ENCODE measurements at places on chromosomes 2 and 18.

DNA sequence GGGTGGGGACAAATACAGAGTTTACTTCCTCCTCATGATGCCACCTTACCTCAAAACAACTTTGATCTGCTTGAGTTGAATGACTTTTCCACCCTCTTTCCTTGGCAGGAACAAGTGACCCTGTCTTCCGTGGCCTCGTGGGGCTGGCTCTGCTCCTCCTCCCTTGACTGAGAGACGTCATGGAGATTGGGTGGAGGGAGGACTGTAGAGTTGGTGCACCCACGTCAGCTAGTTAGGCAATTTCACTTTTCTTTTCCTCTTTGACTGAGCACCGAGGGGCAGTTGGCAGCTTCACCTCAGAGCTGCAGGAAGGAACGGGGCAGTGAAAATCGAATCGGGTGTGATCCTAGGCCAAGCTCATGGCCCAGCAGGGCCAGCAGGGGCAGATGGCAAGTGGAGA is at the start of gene SP140:
Gene SP140, plus strand, starts transcription at position 251 of the 400 bp plus-strand sequence. Its CDS starts 109 bp downstream, at position 360.
- no peak for DNase-seq

DNA sequence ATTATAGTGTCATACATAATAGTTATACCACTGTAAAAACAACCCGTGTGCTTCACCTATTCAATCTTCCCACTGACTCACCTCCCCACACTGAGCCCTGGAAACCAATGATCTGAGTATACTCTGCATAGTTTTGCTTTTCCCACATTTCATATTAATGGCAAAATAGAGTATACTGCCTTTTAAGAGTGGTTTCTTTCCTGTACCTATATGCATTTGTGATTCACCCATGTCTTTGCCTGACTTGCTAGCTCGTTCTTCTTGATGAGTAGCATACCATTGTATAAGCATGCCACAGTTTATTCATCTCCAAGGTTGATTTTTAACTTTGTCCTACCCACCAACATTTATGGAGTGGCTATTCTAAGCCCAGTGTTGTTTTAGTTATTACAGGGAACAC is 686.4 kb downstream of the PLCL1 start:
- no peak for DNase-seq

GRCh38 chr2:236036045-236036444 is 132.1 kb downstream of the GBX2 start:
- DNase-seq: no peak

DNA sequence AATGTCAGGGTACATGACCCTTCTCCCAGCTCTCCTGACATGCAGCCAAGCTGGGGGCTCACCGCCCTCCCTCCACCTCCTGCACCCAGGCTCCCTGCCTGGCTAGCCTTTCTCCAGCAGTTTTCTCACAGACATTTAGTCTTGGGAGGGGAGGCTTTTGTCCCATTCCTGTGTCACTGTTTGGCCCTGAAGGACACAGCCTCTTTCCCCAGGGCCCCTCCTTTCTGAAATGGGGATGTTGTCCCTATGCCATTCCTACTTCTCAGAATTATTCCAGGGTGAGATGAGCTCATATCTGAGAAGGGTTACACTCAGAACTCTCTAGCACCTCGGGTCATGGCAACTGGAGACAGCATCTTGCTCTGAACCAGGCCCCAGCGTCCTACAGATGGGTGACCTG is 47.3 kb upstream of the MRPL33 start:
- DNase-seq: no peak

DNA sequence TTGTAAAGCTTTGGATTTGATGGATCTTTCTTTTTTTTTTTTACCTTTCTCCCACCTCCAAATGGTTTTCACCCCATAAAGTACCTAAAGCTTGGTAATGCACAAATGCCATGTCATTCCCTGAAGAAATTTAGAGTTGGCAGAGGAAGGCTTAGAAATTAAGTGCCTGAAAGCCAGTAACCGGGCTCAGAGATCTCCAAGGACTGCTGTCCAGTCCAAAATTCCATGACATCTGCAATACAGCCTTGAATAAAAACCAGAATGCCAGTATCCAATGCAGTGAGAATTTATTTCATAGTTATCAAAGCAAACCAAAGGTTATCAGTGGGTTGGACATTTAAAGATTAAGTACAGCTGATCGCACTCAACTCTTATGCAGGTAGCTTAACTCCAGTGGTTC is 209.9 kb upstream of the RBBP8 start:
- DNase-seq: no peak

DNA sequence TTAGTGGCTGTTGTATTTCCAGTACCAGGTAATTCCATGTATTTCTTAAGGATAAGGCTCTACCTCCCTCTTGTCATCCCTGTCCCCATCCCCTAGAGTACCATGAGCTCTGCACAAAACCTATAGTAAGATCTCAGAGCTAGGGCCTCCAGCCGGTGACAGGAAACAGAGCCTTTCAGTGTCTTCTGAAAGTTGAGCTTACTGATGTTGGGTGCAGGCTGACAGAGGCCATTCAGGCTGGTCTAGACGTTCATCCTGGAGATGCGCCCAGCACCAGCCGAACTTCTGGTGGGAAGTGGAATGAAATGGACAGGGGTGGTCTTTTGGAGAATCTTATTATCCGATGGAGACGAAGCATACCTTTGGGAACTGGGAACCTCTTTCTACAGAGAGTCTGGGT is 16.7 kb upstream of the LYPD6B start:
- DNase-seq: no peak

DNA sequence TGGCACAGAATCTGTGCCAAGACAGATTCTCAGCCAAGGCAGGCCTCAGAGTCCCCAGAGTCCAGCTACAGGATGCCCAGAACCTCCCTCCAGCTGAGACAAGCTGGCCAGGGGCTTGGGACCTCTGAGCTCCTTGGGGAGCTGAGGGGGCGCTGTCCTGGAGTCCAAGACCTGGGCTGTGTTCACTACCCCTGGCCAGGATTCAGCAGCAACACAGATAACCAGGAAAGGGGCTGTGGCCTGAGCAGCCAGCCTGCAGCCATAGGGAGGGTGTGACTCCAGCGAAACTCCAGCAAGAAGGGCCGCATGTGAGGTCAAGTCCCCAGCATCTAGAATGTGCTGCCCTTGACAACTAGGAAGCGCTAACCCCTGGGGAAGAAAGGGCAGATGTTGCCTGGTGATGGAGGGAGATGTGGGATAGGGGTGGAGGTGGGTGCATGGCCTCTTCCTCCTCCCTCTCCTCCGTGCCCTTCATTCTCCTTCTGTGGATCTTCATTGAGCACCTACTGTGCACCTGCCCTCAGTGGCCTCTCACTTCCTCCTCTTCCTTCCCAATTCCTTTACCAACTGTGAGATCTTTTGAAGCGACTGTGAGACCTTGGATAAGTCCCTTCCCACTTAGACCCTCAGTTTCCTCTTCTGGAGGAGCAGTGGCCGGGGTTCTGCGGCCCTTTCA is 7.7 kb upstream of the ARID5A start:
- DNase-seq: no peak

DNA sequence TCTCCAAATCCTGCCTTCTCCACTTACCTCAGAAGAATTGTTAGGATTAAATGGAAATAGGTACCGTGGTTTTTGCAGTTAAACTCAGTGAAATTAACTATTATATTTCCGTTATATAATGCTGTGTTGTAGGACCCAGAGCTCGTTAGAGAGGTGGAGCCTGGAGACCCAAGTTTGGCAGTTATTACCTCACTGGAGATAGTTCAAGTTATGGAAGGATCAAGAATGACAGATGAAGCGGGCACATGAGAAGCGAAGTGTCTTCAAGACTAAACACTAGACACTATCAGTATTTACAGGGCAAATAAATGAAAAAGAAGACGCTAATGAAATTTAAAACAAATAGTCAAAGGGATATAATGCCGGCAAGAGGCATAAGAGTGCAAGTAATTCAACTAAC is 866 bp downstream of the CWC22 start:
- DNase-seq: no peak

GRCh38 chr2:189258616-189259365 is 79.2 kb upstream of the COL5A2 start:
- DNase-seq: no peak

- no peak for DNase-seq
These were observed 1675.9 kb upstream of the CELF4 start for GRCh38 chr18:39241534-39241933.

GRCh38 chr2:47360927-47361326 is 42.0 kb upstream of the MSH2 start:
- no peak for DNase-seq

GRCh38 chr2:104687147-104687546 is 166.8 kb upstream of the POU3F3 start:
- DNase-seq: no peak

GRCh38 chr2:121038891-121039616 is 245.9 kb downstream of the TFCP2L1 start:
- DNase-seq: no peak

GRCh38 chr18:8080092-8080491 is 513.0 kb downstream of the PTPRM start:
- DNase-seq: no peak

GRCh38 chr2:173644146-173644545 is 289.5 kb downstream of the CDCA7 start:
- DNase-seq: no peak

DNA sequence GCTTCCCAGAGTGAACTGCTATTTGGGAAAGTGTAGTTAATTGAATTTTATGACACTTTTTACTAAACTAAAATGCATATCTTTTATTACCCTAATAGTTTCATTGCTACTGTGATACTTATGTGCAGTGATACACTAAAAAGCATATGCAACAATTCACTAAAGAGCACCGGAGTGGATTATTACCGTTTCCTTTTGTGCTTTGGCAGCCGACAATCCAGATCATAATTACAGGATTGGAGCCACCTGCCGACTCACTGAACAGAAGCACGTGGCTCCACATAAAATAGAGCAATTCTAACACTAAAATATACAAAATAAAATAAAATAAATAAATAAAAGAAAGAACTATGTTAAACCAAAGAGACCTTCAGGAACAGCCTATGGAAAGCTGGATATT is 583.4 kb downstream of the NRXN1 start:
- DNase-seq: no peak

GRCh38 chr2:1227274-1227900 is 185.9 kb upstream of the TPO start:
- DNase-seq: no peak

DNA sequence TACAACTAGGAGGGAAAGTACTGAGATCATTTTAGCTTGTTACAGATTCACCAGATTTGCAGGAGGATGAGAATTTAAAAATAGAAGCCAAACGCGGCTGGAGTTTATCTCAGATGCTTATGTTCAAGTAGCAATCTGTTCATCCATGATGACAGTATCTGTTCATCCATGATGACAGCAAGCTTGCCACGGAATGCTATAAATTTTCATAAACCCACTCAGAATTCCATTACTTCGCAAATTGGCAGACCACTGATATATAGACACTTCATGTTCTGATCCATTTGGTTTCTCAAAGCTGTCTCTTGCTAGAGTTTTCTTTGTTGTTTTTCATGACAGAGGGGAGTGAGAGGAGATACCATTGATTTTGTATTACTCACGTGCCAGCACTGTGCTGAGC is 84.2 kb downstream of the GAREM1 start:
- DNase-seq: no peak

DNA sequence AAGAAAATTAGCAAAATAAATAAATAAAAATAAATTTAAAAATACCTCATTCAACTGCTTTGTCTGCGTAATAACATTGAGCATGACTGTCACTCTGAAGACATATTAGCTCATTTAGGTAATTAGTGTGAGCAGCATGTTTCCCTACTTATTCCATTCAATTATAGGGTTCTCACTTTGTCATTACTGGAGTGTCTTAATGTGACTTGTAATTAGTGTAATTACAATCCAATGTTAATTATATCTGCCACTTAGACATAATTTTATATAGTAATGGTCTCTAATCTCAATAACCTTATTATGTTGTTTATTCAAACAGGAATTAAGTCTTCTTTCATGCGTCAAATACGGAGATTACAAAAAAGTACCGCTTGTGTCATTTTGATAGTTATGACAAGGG is 893.9 kb upstream of the ACVR2A start:
- no peak for DNase-seq

DNA sequence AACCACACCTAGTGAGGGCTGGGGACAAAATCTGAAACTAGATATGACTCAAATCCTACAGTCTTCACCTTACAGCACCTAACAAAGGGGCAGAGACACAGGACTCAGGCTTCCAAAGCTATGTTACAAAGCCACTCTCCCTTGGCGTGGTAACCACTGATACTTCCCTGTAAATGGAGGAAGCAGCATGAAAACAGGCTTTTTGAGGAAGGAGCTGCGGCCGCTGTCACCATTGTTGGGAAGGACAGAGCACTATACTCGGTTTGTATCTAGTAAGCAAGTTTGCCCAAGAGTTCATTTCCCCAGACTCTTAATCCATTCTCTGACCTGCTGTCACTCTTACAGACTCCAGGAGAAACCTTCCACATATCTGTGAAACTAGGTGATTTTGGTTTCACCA is 60.3 kb downstream of the LONRF2 start:
- DNase-seq: no peak

DNA sequence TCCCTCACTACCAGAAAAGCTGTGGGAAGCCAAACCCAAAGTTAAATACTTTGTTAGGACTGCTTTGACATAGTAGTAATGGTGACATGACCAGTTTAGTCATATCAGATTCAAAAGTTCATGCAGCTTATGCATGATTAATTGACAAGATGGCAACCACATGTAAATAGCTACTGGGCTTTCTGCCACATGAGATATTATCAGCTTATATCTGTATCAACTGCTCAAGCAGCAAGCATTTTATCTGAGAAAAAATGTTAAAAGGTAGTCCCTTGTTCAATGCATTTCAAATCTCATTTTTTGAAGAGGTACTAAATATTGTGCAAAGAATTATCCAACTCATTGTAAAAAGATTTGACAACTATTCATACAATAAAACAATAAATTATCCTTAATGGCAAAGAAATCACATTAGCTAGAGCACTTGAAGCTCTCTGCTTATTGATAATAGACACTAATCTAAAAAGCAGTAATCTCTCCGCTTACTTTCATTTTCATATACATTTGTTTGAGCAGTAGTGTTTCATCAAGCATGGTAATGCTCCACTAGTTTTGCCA is 993.6 kb upstream of the NXPH2 start:
- no peak for DNase-seq

DNA sequence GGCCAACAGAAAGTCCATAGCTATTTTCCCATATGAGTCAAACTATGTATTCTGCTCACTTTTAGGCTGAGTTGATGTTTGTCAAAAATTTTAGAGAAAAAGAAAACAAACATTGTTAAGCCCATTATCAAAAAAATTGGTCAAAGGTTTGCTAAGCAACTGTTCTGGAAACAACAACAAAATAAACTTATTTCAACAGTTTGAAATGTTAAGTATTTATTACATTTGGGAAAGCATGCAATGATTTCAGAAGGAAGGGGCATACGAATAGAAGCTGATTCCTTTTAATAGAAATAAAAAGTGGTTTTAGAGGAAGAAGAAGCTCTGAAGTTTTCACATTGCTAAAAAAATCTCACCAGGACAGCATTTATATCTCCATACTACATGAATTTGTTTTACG is 1837.5 kb upstream of the CELF4 start:
- DNase-seq: no peak

- DNase-seq: no peak
These were observed 124.0 kb downstream of the PKP4 start for GRCh38 chr2:158580760-158581159.

Data from D721Med (cell line).